Ammon's horn (tissue), 1 donor: ENCODE measurements at places on chromosomes 13 and 19.
A peak's percentile ranks its signal among the peaks of the same experiment; 100 is the strongest.

- peak; percentile 81 for DNase-seq
Observed at GRCh38 chr13:41652735-41653361, 195.5 kb downstream of the RGCC start.

- no peak for DNase-seq
Observed at GRCh38 chr19:4434391-4434790, 23.2 kb downstream of the UBXN6 start.

GRCh38 chr13:96581741-96582140 is 412.5 kb downstream of the OXGR1 start:
- DNase-seq, result no peak

- DNase-seq, result no peak
Observed at GRCh38 chr19:16330368-16330801, 5.8 kb downstream of the KLF2 start.

DNA sequence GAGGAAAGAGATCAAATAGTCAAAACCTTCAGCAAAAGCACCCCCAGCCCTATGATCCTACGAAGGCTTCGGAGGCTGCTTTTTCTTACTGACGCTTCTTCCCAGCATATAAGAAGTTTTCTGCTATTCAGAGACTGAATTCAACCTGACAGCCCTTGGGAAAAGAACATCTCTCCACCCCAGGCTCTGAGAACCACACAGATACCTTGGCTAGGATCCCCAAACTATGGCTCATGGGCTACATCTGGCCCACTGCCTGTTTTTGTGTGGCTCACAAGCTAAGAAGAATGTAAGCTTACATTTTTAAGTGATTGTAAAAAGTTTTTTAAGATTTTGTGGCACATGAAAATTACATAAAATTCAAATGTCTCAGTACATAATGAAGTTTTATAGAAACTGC is 3.0 kb downstream of the SLC15A1 start:
- DNase-seq, result no peak

DNA sequence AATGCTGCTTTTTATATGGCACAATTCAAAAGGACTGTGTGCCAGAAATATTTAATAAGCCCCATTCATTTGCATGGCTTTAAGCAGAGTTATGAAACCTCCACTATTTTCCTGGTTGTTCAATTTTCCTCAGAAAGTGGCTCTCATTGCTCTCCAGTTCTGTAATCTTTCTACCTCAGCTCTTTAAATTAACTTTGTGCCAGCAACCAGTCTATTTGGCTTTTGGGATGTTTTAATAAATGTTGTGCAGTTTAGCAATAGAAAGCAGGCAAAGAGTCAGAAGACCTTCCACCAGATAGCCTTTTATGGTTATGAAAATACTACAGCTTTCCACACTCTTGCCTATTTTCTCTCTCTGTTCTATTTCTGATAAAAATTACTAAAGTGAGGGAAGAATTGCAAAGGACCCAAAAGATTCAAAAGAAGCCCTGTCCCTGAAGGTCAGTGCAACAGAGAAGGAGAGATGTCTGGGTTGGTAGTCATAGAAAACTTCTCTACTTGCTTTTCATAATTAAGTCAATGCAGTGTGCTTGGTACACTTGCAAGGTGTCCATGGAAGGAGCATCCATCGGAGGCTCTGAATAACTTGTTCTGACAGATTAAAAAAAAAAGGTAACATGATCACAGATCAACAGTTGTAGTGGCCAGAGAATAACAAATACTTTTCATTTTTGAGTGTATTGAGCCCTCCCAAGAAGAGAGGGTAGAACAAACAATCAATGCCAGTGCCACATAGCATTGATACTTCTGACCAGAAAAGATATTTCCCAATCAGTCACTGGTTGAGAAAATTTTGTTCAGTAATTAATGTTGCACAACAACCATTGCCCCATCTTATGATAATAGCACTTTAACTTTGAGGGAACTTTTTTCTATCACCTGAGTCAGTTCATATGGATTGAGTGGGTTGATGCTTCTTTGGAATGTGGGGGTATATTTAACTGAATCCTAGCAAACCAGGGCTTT is 48.4 kb upstream of the SPRY2 start:
- DNase-seq, result no peak

DNA sequence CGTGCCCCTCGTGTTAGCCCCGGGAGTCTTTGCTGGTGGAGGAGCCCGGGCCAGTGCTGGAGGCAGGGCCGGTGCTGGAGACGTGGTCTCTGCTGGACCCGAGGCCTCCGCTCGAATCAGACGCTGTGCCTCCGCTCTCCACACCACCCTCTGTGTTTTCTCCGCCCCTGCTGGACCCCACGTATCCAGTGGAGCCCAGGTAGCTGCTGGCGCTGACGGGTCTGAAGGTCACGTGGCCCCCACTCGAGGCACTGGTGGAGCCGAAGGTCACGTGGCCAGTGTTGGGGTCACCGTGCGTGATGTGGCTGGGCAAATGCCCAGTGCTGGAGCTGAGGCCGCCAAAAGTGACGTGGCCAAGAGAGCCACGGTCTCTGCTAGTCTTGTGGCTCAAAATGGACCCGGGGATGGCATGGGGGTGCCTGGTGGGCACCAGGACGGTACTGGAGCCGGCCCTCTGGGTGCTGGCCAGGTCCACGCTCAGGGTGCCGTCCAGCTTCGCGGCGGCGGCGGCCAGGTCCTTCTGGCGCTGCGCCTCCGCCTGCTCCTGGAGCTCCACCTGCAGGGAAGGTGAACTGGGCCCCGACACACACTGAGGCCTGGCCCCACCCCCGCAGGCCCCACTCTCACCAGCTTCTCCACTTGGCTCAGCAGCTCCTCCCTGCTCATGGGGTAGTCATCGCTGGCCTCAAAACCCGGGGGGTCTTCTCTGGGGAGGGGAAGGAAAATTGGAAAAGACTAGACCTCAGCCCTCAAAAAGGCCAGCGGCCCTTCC is 27.3 kb downstream of the ZNF114 start:
- no peak for DNase-seq

- DNase-seq, result no peak
Observed at GRCh38 chr13:21957833-21958232, 287.0 kb downstream of the FGF9 start.

- DNase-seq, result no peak
Observed at GRCh38 chr19:35843676-35844481, 8.4 kb downstream of the NPHS1 start.

- peak; percentile 62 for DNase-seq
Observed at GRCh38 chr13:77565635-77566034, 30.1 kb downstream of the SCEL start.

DNA sequence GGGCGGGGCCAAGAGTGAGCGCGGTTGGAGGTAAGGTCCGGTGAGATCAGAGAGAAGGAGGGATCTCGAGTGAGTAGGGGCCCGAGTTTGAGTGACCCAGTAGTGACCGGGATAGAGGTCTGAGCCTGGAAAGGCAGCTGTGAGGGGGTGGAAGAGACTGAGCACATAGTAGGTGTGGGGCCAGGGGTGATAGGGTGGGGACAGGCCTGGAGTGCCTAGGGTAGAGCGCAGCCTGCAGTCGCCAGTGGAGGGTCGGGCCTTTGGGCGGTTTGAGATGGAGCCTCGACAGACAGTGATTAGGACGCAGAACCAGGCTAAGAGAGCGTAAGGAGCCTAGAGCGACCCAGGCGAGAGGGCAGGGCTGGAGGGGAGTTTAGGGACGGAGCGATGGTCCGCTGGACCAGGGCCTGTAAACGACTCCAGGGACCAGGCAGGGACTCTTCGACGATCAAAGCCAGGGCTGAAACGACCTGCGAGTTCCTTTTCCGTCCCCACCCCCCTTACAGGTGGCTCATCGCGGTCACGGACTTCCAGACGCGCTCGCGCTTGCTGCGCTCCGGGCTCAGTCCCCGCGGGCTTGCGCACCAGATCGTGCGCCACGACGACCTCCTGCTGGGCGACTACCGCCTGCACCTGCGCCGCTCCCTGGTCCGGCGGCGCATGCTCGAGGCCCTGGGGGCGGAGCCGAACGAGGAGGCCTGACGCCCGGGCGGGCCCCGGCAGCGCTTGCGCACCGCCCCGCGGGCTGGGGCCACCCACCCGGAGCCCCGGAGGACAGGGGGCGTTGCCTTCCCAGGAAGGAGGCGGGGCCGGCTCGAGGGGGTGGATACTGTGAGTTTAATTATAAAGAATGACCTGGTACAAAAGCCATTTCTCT is 9.4 kb downstream of the C19orf81 start:
- DNase-seq, result peak; percentile 86

DNA sequence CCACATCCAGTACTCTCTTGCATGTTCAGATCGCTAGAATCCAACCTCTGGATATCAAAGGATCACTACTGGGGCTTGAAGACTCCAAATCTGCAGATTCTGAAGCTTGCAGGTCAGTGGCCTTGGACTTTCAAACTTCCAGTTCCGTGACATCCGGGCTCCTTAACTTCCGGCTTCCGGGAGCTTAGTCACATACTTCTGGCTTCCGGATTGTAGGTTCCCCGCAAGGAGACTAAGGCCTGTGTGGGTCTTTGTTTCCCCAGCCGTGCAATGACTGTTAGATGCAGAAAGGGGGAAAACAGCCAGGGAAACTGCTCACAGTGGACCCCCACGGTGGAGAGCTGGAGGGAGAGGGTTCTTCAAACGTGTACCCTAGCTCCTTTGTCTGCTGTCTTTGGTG is 41.4 kb downstream of the ZNF333 start:
- no peak for DNase-seq

DNA sequence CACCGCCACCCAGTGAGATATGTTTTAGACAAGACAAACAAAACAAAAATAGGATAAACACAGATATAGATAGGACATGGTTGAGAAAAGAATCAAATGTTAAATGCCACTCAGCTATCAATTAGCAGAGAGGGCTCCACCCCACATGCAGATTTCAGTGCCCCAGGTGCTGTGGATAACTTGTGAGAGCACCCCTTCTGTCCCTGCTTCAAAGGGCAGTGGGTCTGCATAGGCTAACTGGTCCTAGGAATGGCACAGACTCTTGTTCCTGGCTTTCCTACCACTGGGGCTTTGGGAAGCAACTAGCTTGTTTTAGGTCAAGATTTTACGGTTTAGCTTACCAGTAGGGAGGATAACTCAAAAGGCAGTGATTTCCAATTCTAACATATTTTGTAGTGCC is 460.3 kb downstream of the TSHZ3 start:
- no peak for DNase-seq

DNA sequence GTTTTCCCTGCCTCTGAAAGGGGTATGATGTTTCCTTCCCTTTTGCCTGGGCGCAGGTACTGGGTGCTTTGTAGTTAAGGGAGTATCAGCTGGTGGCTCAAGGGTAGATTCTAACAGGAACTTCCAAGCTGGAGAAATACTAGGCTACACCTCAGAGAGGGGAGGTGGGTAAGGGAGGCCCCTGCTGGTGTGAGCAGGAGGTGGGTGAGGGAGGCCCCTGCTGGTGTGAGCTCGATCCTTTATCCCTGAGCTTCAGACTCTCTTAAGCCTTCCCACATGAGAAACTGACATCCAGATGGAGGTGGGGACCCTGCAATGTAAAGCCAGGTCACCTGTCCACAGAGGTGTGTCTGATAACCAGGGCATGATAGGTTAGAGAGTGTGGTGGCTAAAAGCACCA is 32.1 kb downstream of the CYP2B6 start:
- DNase-seq, result no peak

- no peak for DNase-seq
Observed at GRCh38 chr13:113527272-113527958, 36.9 kb upstream of the DCUN1D2 start.

- no peak for DNase-seq
Observed at GRCh38 chr19:33957804-33958203, 161.1 kb downstream of the KCTD15 start.

GRCh38 chr19:46976845-46977320 is 42.8 kb upstream of the NPAS1 start:
- DNase-seq, result no peak

DNA sequence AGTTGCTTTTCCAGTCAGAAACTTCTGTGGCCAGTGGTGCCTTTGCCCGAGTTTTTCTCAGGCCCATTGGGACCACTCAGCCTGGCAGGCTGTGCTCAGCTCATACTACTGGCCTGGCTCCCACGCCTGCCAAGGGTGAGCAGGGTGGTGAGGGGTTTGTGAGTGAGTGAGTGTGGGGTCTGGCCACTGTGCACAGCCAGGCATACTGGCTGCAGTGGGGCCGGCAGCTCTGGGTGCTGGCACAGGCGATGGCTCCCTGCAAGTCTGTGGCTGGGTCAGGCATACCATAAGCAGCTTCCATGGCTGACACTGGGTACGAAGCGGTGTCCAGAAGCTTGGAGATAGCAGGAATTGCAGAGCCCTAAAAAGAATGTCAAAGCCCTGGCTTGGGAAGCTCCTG is 161.0 kb downstream of the SLITRK6 start:
- DNase-seq, result no peak

DNA sequence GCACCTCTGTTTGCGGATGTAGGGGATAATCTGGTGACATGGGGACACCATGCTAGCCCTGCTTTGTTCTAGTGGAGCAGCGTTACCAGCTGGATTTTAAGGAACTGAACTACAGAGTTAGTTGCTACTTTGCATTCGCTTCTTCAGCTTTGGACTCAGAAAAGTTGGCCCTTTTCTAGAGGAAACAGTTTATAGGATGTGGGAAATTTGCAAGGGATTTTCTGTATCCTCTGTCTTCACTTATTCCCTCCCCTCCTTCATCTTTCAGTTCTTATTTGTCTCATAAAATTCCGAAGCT is 2.1 kb downstream of the GATAD2A start:
- no peak for DNase-seq

- DNase-seq, result no peak
Observed at GRCh38 chr19:33472691-33473652, 48.6 kb downstream of the PEPD start.

DNA sequence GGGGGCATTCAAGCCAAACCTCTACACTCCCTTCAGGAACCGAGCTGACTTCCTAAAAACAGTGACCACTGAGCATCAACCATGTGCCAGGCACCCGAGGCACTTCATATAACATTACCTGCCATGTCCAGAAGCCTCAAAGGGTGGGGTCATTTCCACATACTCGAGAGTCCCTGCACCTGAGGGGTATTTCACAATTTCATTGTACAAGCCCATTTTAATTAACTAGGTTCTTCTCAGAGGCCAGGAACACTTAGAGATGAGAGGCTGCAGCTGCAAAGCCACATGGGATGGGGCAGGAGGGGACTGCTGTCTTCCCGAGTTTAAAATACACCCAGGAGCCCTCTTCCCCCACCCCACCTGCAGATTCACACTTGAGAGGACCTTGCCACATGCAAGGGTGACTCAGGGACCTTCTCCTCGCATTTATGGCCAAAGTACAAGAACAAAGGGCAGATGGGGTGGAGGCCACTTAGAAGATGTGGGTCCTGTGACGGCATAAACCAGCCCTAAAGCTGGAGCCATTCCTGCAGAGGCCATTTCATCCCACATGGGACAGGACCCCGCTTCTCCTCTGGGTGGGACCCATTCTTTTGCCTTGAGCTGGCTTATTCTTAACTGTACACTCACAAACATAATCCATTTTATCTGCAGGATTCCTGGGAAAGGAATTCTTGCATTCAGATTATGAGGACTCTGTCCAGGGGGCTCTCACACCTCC is 43.9 kb downstream of the RAB20 start:
- no peak for DNase-seq

DNA sequence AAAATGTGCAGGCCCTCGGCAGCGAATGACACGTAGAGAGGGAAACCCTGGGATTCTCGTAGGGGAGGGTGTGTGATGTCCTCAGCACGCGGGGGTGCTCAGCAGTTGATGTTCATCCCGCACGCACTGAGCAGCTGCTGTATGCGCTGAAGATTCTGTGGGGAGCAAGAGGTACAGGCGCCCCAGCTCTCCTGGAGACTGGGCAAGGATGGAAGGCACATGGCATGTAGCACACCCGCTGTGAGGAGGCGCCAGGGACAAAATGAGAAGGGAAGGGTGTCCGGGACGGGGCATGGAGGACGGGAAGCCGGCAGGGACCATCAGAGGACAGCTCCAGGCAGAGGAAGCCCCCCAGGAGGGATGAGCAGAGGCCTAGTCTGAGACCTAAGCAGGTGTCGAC is 15.4 kb downstream of the ATP11A start:
- no peak for DNase-seq
